ENCODE measurements at places on chromosomes 6 and 20.

DNA sequence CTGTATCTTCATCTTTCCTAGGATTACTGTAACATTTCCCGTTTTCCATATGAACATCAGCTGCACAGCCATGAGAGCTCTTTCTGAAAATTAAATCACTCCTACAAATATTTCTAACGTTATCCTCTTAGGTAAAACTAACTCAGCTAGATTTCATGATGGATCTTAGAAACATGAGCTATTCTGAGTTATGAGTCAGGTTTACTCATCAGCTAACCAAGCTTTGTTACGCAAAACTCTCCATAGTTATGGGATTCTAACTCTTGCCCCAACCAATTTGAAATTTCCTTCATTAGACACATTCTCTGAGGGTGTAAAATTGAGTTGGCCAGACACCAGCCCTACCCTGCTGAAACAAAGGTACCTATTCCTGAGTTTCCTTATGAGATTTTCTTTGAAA, 14.0 kb downstream of the DEFB110 start:
- DNase-seq = no peak

DNA sequence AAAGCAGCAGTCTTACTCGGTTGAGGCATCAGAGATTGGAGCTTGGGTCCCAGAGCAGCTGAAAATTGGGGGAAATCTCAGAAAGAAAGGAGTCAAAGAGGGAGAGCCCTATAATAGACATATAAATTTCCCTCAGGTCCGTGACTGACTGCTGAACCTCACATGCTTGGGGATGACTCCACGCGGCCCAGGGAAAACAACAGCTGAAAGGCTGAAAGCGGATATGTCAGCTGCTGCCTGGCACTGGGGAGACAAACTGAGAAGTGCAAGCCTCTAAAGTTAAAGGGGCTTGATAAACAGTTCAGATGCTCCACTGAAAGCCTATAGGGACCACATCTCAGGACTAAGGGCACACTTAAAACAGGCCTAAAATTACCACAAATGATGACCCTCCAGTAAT, 255.9 kb upstream of the RIN2 start:
- DNase-seq = no peak

GRCh38 chr6:56799989-56800388, 154.9 kb upstream of the BEND6 start:
- DNase-seq = no peak

DNA sequence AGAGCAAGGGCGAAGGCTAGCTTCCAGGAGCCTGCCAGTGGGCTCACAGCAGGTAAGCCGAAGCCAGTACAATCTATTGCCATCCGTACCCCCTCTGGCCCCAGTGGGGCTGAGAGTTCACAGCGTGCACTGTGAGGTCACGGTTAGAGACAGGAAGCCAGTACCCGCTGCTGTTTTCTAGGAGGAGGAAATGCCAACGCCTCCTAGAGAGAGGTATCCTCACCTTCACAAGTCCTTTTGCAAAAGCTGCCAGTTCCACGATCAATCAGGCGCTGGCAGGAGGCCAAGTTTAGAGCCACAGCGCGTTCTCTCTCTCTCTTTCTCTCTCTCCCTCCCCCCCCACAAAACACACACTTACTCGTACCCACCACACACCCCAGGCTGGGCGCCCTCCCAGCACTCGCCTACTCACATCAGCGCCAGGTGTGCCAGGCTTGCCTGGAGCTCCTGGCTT, 22.5 kb downstream of the COL9A1 start:
- DNase-seq = no peak

Data from CD4-positive, alpha-beta T cell treated with Interleukin-6 for 4 hours (primary cell).